ENCODE measurements at places on chromosomes 1 and 21.

- DNase-seq, result no peak
Observed at GRCh38 chr1:59598120-59598440, 216.7 kb upstream of the HOOK1 start.

DNA sequence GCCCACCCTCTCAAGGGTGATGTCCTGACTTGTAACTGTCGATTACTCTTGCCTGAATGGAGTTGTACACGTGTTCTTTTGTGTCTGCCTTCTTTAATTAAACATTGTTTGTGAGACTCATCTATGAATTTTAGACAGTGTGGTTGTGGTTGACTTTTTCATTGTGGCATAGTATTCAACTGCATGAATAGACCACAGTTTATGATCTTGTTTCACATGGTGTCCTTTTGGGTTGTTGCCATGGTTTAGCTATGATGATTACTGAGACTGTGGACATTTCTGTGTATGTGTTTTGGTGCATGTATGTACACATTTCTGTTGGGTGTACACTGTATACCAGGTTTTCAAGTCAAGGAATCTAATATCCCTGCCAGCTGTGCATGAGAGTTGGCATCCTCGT is 30.1 kb downstream of the PRMT2 start:
- no peak for DNase-seq

DNA sequence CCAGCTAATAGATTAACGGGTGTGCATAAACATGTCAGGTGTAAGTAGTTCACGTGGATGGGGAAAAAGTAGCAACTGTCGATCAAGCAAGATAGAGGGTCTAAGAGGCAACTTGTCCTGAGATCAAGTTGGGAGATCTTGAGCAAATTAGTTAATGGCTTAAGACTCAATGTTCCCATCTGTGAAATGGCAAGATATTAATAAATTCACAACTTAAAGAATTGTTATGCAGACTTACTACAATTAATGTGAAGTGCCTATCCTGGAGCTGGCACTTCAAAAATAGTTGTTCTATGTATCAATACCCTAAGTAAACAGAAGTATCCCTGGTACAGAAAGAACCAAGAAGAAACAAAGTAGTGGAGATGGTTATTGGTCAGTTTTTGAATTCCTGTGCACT is 312.4 kb downstream of the ASTN1 start:
- no peak for DNase-seq

DNA sequence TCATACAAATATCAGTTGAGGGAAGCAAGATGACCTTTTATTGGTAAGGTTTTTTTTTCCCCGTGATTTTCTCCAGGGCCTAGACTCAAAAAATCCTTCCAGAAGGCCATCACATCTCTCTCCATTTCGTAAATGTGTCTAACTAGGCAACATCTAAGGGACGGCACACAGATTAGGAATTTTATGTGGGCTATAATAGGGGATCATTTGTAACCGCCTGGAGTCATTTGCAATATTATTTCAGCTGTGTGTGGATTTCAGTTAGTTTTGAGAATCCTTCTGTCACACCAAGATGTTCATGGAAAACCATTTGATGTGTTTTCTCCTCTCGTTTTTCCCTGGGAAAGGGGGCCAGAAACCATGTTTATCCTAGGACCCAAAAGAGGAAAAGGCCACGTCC is 63.1 kb downstream of the ATP5PO start:
- no peak for DNase-seq

GRCh38 chr1:3504822-3505153 is 50.3 kb downstream of the ARHGEF16 start:
- DNase-seq, result no peak

GRCh38 chr1:12015001-12015491 is 4.3 kb upstream of the MIIP start:
- no peak for DNase-seq

DNA sequence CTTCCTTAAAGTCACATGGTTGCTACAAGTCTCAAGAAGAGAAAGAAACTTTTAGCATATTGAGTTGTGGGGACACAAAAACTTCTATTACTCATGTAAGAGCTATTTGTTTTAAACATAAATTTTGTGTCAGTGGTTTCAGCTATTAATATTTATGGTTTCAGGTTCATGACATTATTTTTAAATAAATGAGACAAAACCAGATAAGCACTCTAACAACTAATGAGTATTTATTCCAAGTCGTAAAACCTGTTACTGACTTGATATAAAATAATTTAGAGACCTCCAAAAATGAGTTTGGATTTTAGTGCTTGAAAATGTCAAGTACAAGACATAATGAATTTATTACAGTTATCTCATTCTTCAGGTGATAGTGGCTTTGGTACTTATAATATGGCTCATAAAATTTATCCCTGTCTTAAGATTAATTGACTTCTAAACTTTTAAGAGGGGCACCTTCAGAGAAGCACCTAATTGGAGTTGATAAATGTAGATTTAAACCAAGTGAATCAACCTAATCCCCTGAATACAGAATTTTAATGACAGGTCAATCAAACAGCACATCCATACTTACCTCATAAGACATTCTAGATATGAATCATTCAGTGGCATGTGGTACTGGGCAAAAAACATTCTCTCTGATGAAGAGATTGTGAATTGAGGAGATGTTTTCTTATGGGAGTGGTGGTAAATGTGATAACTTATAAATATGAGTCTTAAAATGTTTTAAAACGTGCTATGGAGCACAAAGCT is 167.7 kb upstream of the PTGFR start:
- DNase-seq, result no peak

GRCh38 chr1:19222979-19223824 is 13.1 kb upstream of the UBR4 start:
- no peak for DNase-seq

GRCh38 chr1:66343569-66344325 is 190.2 kb upstream of the SGIP1 start:
- no peak for DNase-seq

DNA sequence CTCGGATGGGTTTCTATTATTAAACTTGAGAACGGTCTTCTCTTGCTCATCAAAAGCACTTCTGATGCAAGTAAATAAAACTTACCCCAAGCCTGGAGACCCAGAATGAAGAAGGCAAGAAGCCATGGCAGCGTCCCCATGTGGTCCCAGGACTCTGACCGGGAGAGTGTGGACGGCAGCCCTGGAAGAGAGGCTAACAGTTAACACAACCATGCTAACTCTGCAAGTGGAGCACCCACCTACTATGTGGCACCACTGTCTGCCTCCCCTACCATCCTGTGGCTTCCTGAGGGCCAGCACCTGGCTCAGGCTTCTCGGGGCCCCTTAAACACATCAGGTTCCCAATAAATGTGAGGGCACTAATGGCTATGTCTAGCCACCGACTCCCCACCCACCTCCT is 2.2 kb downstream of the PGLYRP3 start:
- DNase-seq, result no peak

- DNase-seq, result no peak
Observed at GRCh38 chr1:150194381-150195031, 41.4 kb downstream of the ANP32E start.

DNA sequence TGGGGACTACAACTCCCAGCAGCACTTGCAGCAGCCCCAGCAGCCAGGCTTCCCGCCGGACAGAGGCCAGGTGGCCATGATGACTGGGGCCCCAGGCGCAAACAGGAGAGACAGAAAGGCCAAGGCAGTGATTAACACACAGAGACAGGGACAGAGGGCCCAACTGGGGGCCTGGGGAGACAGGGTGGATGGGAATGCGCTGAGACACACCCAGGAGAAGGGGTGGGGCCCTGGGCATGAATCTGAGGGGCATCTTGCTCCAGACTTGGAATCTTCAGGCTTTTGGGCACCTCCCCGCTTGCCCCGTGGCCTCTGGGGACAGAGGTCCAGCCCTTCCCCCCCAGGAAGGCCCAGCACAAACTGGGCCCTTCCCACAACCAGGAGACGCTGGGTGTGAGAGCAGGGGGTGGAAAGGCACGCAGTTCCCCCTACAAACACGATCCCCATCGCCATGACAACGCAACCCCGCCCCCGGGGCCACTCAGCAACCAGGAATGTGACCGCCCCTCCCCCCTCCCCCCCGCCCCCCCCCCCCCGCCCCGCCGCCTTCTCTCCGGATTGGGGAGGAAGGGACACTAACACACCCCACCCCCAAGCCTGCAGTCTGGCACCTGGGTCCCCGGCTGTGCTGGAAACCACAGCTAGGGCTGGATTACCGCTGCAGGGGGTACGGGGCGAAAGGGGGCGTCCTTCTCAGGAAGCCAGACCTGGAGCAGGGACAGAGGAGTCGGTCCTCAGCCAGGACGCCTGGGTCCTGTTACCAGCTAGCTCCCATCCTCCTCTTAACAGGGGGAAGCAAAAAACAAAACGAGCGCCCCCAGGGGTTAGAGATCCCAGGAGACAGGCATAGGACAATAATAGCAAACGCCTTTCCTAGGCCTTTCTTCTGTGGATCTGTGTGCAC is 4.5 kb downstream of the HDGF start:
- DNase-seq, result peak; percentile 54

GRCh38 chr1:45326627-45327623 is at the start of gene HPDL:
HPDL (plus strand) TSS chr1:45326895; CDS start chr1:45327149, 254 bp downstream.
- DNase-seq, result peak; percentile 51

GRCh38 chr1:196660852-196661251 is 9.0 kb downstream of the CFH start:
- peak; percentile 5 for DNase-seq

DNA sequence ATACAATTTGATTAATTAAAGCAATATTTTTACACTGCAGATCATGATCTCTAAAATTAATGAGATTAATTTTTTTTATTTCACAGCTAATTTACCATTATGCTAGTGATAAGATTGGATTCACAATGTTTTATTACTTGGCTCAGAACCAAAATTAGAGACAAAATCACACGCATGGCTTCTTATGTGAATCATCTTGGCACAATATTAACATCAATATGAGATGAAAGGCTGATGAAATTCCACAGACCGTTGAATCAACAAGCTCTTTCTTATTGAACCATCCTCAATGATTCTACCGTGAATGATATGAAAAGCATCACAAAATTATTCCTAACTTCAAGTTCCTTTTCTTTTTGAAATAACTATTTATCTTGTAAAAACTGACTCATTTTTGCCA is 544.9 kb downstream of the KCNT2 start:
- no peak for DNase-seq

DNA sequence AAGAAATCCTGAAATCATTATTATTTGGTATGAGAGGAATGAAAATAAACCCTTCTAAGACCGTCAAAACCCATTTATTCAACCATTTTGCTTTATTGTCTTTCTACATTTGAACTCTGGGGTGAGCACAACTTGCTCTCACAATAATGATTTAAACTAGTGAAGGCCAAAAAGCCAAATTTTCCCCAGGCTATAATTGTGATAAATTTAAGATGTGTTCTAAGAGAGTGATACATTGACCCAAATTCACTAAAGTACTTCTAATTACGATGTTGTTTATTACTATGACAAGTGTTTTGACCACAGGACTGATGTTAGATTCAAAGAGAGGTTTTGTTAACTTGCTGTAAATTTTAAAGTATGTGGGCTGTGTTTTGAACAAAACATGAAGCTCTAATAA is 670.9 kb upstream of the NR5A2 start:
- DNase-seq, result no peak

- no peak for DNase-seq
Observed at GRCh38 chr1:42368096-42368795, 12.3 kb upstream of the RIMKLA start.

- DNase-seq, result no peak
Observed at GRCh38 chr1:231867607-231868006, 241.0 kb downstream of the DISC1 start.

GRCh38 chr1:196607981-196608380 is 259 bp downstream of the KCNT2 start:
- DNase-seq, result no peak

DNA sequence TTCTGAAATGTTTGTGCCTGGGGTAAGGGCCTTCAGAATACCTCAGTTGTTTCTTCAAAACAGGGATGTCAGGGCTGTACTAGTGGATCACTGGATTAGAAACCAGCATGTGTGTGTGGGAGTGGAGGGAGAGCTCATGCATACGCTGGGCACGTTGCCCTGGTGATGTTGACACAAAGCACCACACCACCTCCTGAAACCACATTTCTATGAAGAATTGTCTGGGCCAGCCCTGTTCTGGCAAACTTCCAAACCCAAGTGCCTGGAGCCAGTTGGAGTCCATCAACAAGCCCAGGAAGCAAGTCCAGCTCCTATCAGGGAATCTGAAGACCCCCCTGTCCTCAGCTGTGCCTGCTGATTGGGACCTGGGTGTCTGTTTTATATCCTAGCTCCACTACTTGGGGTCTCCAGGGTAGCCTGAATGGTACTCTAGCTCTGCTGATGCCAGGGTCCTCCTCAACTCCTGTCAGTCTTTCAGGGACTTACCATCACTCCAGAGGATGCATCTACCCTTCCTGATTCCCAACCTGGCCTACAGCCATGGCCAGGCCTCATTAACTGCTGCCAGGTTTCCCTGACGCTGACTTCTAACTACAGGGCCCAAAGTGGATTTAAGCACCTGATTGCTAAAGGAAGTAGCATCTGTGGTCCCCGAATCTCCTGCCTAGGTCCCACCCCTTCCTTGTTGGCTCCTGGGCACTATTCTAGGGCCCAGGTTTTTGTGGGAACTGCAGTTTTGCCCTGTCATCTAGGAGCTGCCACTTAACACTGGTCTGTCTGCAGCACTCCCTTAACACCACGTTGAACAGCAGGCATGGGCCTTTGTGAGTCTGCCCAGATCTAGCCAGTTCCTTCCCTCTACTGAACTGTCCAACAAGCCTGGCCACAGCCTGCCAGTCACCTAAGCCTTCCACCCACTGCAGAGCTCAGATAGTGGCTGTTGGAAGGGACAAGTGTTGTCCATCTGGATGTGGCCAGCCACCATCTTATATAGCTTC is 45.5 kb downstream of the LPAR3 start:
- peak; percentile 27 for DNase-seq

- no peak for DNase-seq
Observed at GRCh38 chr1:218182455-218182854, 102.6 kb upstream of the RRP15 start.

GRCh38 chr1:228416217-228416933 is at the start of gene TRIM17:
TRIM17 (minus strand) TSS chr1:228416861; CDS start chr1:228415072, 1,789 bp downstream.
- peak; percentile 27 for DNase-seq

DNA sequence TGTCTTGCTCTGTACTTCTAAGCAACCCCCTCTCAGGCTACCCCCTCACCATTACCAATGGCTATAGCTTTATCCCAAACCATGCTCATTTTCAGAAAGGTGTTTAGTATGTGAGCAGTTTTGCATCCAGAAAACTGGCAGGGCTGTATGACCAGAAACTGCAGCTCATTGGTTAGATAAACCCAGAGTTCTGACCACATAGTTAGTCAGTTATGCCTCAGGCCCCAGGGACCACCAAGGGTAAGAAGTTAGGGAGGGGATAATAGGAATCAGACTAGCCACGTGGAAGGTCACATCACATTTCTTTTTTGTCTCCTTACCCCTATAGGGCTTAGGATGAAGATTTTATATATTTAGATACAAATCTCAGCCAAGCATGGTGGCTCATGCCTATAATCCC is 1.2 kb downstream of the ITGA10 start:
- DNase-seq, result no peak

Measured in CD4-positive, alpha-beta T cell treated with Interleukin-6 at 100 ng/mL for 8 hours (primary cell).